ENCODE measurements at places on chromosomes 13 and 19.

DNA sequence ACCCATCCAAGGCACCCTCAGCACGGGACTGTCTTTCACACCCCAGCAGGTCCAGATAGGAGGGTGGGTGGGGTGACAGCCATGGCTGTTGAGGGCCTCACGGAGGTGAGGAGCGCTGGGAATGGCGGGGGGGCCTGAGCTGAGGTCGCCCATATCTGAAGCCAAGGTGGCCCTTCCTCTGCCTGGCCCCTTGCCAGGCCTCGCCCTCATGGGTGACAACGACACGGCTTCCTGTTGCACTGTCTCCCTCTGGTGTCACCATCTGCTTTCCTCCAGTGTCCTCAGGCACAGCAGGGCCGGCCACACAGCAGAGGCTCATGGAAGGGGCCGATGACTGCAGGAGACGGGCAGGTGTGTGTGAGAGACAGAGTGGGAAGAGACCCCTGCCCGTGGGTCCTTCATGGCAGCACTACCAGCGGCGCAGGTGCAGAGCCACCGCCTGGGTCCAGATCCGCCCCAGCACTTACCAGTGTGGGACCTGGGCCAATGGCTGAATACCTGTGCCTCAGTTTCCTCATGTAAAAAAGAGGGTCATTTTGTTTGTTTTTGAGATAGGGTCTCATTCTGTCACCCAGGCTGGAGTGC lies 8.1 kb upstream of the NKPD1 start:
- no peak for DNase-seq

DNA sequence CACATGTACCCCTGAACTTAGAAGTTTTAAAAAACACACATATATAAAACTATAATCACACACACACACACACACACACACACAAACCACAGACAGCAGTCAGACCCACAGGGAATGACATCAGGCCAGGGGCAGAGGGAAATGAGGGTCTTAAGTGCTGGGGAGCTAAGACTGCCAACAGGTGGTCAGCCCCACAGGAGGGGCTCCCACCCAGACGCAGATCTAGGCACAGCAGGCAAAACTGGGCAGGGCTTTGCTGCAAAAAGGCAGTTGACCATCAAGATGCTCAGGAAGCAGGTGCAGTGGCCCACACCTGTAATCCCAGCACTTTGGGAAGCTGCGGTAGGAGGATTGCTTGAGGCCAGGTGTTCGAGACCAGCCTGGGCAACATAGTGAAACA lies 121.0 kb upstream of the LSM14A start:
- DNase-seq, result no peak

GRCh38 chr19:30671367-30671619 lies 299.1 kb downstream of the ZNF536 start:
- DNase-seq, result no peak

- no peak for DNase-seq
These were observed 8.0 kb downstream of the C19orf81 start for GRCh38 chr19:50657222-50657669.

DNA sequence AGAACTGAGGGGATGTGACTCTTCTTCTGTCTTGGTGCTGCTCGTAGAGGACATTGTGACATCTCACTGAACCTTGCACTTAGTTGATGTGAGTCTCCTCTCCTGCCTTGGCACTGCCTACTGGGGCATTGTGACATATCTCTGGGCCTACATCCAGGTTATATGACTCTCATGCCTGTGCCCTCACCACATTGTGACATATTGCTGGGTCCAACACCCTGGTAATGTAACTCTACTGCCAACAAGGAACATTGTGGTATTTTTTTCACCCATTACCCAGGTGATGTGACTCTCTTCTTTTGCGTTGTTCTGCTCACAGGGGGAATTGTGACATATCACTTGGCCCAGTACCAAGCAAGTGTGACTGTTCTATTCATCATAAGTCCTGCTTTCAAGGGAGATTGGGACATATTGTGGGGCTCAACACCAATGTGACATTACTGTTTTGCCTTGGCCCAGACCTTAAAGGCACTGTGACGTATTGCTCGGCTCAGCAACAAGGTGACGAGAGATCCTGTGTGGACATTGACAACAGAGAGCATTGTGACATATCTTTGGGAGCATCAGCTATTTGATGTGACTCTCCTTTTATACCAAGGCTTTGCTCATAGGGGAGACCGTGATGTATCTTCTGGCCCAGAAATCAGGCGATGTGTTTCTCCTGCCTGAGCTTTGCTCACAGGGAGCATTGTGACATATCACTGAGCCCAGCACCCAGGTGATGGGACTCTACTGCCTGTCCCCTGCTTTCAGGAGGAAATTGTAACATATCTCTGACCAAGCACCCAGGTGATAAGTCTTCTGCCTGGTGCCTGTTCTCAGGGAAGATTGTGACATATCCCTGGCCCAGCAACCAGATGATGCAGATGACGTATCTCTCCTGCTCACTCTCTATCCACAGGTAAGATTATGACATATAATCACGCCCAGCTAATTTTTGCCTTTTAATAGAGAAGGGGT lies 12.2 kb upstream of the ZNF429 start:
- no peak for DNase-seq

DNA sequence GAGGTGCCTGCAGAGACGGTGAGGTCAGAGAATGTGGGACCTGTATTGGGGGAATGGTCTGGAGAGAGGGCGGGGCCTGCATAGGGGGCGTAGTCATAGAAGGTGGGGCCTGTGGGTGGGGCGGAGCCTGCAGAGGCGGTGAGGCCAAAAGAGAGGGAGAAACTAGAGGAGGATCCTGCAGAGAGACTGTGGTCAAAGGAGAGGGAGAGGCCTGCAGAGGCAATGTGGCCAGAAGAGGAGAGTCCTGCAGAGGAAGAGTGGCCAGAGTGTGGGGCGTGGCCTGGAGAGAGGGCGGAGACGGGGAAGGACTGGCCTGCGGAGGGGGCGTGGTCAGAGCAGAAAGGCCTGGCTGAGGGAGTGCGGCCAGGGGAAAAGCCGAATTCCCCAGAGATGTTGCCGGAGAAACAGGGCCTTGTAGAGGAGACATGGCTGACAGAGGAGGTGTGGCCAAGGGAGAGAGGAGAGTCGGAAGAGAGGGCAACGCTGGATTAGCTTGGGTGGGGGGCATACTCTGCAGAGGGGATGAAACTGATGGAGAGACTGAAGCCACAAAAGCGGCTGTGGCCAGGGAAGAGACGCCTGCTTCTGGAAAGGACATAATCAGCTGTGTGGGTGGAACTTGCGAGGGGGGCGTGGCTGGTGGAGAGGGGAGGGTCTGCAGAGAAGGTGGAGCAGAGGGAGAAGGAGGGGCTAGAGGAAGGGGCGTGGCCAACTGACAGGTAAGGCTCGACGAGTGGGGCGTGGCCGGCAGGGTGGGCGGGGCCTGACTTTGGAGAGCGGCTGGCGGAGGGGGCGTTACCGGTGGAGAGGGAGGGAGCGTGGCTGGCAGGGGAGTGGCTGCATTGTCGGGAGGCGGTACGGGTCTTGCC lies 2.5 kb downstream of the PRR36 start:
- DNase-seq, result peak; percentile 72

DNA sequence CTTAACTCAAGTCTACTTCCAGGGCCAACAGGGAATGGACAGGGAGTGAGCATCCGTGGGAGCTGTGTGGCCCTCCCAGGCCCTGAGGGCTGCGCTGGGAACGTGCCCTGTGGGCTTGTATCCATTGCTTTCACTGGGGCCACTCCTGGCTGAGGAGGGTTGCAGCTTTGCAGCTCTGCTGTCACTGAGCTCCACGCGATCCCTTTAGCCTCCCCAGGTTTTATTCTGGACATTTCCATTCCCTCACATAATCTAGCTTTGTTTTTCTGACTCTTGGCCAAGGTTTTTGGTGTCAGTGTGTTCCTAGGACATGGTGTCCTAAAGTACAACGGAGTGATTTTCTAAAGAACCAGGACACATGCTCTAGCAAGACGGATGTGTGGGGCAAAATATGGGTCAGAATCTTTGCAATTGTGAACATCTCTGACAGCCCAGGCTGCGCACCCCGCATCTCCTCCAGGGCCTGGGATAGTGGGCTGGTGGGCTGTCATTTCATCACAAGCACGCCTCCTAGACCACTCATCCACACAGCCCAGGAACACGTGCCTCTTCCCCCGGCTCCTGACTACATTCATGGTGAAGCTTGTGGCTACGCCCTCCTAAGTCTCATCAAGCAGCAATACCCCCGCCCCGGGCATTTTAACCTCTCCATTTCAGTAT lies 28.0 kb downstream of the GGACT start:
- no peak for DNase-seq

- no peak for DNase-seq
These were observed 5.2 kb downstream of the TRIP10 start for GRCh38 chr19:6744381-6745301.

DNA sequence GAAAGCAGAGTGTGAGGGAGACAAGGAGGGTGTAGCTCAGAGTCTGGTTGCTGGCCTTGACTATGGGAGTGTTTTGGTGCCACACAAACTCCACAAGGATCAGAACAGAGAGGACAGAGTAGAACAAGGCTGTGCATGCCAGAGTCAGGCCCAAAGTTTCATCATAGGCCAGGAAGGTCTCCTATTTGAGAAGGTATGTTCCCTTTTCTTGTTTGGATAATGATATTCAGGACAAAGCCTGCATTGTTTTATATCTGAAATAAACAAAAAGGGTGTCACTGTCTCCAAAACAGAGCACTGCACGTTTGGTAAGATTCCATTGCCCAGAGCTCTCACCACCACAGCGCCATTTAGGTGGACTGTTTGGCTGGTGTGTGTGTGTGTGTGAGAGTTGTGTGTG lies 3.1 kb upstream of the ZSCAN5A start:
- no peak for DNase-seq

- no peak for DNase-seq
These were observed 1228.3 kb upstream of the PCDH20 start for GRCh38 chr13:62643799-62644524.

GRCh38 chr19:8081569-8082550 lies 29.3 kb downstream of the CCL25 start:
- no peak for DNase-seq

- no peak for DNase-seq
These were observed 811.1 kb downstream of the UQCRFS1 start for GRCh38 chr19:28401739-28402424.

GRCh38 chr13:83211301-83211700 lies 671.0 kb downstream of the SLITRK1 start:
- no peak for DNase-seq

- peak; percentile 2 for DNase-seq
These were observed 32.3 kb upstream of the FGF9 start for GRCh38 chr13:21638319-21639282.

DNA sequence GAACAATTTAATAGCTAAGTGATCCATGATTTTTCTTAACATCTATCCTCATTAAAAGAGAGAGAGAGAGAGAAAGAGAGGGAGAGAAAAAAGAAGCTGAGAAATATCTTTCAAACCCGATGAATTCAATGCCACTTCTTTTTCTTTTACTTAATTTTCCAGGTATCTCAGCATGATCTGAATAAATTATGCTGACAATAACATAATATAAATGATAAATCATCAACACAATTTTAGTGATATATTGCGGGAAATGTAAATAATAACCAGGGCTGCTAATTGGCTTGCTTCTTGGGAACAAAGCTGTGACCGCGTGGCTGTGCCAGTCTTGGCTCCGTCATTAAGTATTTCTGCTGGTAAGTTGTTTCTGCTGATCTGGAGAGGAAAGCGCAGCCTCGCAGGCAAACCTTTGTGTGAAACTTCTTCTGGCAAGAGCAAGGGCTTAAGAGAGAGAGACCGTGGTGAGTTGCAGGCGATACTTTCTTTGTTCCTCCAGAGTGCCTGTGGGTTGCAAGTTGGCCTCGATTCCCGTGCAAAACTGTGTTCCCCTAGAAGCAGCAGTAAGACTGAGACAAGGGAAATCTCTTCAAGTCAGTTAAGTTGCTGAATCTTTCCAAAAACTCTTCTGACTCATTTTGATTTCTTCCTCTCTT lies 489.1 kb upstream of the TSHZ3 start:
- DNase-seq, result no peak

DNA sequence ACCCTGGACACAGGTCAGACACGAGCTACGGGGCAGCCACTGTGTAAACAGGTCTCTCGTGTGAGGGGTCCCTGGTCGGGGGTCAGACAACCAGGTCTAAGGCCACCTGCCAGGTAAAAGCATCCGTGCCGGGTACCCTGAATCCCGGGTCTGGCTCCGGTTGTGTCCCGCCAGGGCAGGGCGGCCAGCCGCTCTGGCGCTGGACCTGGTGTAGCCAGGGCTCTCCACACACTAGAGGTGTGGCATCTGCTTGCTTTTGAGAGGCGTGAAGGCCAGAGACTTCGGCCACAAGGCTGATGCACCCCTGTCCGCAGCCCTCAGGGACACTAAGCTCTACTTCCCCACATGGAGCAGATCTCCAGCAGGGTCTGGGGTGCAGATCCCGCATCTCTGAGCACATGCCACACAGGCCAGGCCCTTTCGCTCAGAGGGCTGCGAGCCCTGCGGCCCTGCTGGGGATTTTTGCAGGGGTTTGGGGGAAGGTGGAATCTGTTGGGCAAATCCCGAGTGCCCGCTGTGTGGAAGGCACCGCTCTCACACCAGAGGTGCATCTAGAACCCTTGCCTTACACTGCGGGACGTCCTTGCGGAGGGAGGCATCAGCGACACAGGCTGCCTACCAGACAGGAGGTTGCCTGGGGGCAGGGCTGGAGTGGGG lies 13.8 kb upstream of the TIMM13 start:
- DNase-seq, result no peak

- DNase-seq, result no peak
These were observed 350.9 kb downstream of the SUCLA2 start for GRCh38 chr13:47650209-47650608.

- no peak for DNase-seq
These were observed 62.9 kb downstream of the GGACT start for GRCh38 chr13:100525453-100526317.

- DNase-seq, result no peak
These were observed 749.7 kb downstream of the DIAPH3 start for GRCh38 chr13:59414006-59414405.

GRCh38 chr13:23695711-23696464 lies 125.7 kb downstream of the TNFRSF19 start:
- DNase-seq, result no peak

DNA sequence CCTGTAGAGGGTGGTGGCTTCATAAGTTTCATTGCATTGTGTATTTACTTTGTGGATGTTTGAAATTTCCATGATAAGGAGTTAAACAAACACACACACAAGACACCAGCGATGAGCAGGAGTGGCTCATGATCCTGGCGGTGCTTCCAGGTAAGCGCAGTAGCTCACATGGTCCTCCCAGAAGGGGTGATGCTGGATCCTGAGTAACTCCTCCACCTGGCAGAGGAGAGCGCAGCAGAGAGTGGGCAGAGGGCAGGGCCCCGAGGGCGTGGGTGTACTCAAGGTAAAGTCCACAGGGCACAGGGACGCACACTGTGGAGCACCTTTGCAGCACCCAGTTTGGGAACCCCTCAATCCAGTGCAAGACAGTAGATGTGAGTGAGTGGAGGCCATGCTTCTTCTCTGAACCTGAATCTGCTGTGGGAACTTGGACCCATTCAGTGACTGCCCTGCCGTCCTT lies 54.0 kb downstream of the RFX2 start:
- no peak for DNase-seq

- DNase-seq, result no peak
These were observed 635 bp upstream of the NBEA start for GRCh38 chr13:34941436-34941834.
